ENCODE measurements at places on chromosomes 13 and 19.
A peak's percentile ranks its signal among the peaks of the same experiment; 100 is the strongest.

GRCh38 chr19:17623224-17623935, 64.8 kb downstream of the UNC13A start:
- DNase-seq: no peak

GRCh38 chr13:31424130-31424729, 224.5 kb downstream of the B3GLCT start:
- DNase-seq: no peak

- DNase-seq: no peak
These were observed 5.6 kb downstream of the LIPE start for GRCh38 chr19:42421591-42422031.

GRCh38 chr19:40612831-40613689, 11.9 kb downstream of the LTBP4 start:
- no peak for DNase-seq

- no peak for DNase-seq
These were observed 204.2 kb downstream of the FGF9 start for GRCh38 chr13:21875116-21875515.

- no peak for DNase-seq
These were observed 2.7 kb downstream of the SLITRK1 start for GRCh38 chr13:83879431-83880171.

GRCh38 chr19:2424686-2425621, 2.4 kb downstream of the TIMM13 start:
- no peak for DNase-seq

DNA sequence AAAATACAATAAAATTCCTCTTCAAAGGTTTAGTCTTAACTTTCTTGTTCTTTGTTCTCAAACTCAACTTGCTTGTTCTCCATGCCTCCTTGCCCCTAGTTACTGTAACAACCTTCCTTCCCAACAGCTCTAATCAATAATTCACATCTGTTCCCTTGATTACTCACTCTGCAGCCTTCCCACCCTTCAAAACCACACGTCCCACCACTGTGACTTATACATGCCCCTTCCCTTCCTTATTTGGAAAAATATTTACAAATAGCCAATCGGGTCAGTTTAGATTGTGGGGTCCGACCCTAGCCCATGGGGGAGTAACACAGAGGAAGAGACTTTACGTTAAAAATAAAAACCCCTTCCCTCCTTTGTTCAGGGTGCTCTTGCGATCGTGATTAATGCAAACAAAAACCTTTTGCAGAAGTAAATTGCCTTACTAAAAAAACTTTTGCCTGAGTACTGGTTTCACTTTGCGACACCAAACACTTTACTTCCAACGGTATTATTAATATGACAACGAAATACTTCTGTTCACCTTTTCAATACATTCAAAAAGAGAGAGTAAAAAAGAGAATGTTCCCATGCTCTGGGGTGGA, 512 bp upstream of the ZNF93 start:
- DNase-seq: no peak

GRCh38 chr13:109869312-109870237, 83.2 kb upstream of the IRS2 start:
- peak; percentile 88 for DNase-seq

- DNase-seq: no peak
These were observed 116.2 kb downstream of the ZDHHC20 start for GRCh38 chr13:21342699-21343442.

DNA sequence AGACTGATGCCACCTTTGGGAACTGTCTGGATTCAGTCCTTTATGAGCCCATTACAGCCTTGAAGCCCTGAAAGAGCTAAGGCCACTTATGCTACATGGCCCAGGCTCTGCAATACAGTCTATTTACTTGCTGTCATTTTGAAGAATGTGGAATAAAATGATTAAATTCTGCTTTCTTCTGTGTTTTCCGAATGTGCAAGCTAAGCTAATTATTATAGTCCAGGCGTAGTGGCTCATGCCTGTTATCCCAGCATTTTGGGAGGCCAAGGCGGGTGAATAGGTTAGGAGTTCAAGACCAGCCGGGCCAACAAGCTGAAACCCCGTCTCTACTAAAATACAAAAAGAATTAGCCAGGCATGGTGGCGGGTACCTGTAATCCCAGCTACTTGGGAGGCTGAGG, 142.5 kb downstream of the TEX29 start:
- no peak for DNase-seq

DNA sequence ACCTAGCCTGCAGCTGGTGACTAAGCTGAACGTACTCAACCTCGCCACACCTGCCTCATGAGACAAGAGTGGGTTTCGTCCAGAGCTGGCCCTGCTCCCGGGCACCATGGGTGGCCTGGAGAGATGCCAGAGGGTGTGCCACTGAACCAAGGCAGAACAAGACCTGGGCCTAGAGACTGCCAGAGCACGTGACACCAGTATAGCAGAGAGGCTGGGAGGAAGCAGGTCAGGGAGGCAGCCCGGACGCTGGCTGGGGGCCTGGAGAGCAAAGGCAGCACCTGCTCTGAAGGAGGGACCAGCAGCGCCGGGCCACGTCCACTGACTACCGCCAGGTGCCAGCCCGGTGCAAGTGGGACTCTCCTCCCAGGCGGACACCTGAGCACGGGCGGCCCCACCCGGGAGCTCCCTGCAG, 7.3 kb upstream of the C13orf46 start:
- DNase-seq: no peak

DNA sequence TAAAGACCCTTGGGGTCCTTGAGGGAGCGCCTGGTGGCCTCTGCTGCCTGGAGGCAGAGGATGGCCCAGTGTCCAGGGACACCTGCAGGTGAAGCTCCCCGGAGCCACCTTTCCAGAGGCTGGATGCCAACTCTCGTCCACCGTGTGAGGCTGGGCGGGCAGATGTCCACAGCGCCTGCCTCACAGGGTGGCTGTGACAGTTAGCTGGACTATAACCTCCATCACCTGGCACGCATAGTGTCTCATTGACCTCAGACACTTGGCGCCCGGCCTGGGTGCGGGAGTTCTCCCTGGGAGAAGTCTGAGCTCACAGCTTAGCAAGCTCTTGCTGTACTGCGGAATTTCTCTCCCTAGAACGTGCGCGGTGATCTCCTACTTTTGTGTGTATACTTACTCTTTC, 9.8 kb downstream of the BICRA start:
- no peak for DNase-seq

DNA sequence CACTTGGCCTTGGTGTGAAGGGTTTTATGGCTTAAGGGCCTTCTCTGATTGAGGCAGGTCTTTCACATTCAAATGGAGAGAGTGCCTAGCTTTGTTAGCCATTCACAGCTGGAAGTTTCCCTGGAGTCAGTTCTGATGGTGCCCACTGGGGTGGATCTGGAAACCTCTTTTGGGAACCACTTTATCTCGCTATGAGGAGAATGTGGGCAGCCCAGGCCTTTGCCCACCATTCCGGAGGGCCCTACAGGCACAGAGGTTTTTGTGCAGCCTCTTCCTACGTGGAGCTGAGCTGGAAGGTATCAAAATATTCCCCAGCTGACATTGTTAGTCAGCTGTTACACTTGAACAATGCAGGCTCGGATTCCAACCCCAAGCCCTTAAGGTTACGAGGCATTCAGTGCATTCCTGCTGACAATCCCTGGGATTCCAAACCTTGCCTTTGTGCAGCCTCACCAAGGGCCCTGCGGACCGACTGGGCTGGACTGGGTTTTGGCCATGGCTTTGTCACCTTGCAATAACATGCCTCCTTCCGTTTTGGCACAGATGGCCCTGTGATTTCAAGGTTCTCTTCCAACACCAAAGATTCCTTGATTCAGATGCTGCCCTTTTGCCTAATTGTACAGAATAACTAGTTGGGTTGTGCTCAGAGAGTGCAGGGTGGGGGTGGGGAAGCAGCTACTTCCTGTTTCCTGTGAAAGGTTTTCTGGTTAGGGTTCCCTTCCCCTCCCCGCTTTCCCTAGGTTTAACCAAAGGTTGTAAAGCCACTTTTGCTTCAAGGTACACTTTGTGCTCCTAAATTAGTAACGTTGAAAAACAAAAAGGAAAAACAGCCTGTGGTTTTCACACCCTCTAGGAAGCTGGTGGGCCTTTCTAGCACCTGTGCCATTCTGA, 27.0 kb downstream of the SAE1 start:
- no peak for DNase-seq

- DNase-seq: no peak
These were observed 581.8 kb upstream of the SLITRK5 start for GRCh38 chr13:87089391-87089790.

DNA sequence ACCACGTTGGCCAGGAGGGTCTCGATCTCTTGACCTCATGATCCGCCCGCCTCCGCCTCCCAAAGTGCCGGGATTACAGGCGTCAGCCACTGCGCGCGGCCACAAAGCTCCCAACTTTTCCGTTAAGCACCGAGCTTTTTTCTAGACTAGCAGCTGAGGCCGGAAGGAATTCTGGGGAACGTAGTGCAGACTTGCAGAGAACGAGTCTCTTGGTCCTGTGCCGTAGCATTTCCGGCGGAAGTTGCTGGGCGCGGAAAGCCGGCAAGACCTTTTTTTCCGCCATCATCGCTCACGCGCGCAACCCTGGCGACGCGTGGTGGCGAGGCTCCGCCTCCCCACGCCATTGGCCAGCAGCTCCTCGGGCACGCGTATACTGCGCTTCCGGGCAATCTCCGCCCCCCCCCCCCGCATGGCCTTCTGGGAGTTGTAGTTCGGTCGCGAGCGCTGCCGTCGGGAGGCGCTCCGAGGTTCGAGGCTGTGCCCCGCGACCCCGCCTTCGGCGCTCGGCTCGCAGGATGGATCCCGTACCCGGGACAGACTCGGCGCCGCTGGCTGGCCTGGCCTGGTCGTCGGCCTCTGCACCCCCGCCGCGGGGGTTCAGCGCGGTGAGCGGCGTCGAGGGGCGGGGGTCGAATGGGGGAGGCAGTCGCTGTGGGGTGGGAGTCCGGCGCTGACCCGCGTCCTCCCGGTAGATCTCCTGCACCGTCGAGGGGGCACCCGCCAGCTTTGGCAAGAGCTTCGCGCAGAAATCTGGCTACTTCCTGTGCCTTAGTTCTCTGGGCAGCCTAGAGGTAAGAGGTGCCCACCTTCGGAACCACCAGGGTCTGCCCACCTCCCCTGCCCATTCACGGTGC, at the start of gene MVB12A:
Gene MVB12A (plus strand): TSS at position 427 of the 854 bp plus-strand sequence. CDS start 89 bp downstream, at position 516.
- no peak for DNase-seq

- no peak for DNase-seq
These were observed 816.6 kb downstream of the UQCRFS1 start for GRCh38 chr19:28396287-28396831.

DNA sequence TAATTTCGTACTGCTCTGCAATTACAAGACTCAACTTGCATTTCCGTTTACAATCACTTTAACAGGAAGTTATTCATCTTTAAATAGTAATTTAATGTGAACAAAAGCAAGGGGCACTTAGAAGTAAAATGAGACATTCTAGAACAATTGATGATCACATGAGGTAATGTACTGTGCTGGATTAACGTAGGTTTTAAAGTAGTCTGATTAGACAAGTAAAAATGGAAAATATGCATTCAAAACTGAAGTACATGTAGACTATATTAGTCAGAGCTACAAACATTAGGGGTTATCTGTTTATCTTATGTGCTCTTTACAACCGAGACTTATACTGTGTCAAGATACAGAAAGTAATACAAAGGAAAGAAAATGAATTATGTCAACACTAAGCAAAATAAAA, 1528.0 kb downstream of the SLITRK5 start:
- DNase-seq: no peak

GRCh38 chr13:29428310-29429181, 166.9 kb downstream of the SLC7A1 start:
- DNase-seq: no peak

GRCh38 chr13:113029487-113030258, 60.7 kb downstream of the MCF2L start:
- no peak for DNase-seq

- DNase-seq: no peak
These were observed 161.1 kb downstream of the DCT start for GRCh38 chr13:94318418-94318817.

DNA sequence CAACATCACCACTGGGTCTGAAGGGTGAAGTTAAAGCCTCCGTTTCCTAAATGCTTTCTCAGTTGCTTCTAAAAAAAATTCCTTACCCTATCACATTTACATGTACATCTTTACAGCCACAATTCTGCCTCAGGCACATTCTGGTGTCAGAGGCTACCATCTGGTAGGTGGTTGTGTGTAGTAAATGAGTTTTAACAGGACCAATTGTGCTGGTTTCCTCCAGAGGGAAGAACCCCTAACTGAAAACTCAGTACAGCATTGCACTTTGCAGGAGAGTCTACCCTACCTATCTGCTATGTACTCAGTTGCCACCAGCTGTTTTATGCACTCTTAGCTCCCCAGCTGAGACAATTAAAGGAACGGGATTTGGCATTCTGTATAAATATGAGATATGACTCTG, 1576.5 kb downstream of the PCDH9 start:
- no peak for DNase-seq

DNA sequence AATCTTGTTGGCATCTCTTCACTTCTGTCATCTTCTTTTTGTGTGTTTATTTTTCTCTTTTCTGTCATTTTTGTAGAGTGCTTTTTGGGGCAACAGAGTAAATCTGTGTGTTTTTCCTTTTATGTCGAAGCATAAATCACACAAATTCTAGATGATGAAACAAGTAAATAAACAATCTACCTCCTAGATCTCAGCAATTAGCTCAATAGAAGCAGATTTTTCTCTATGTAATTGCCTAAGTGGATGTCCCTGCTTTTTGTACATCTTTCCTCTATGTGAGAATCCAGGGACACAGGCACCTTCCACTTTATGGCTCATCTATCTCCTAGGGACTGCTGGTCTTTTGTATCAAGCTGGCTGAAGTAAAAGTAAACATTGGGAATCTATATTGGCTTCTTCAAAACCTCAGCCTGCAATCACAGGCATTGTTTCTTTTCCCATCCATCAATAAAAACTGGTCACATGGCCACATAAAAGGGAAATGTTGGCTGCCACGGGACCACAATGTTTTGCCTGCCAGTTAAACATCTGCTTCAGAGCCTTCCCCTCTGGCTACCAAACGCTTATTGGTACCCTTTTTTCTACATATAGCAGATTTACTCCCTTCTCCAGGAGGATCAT, 323.8 kb downstream of the LMO7 start:
- no peak for DNase-seq

GRCh38 chr19:7829166-7829520, 875 bp upstream of the EVI5L start:
- DNase-seq: no peak

GRCh38 chr19:48397263-48398101, 4.0 kb downstream of the GRIN2D start:
- DNase-seq: no peak

DNA sequence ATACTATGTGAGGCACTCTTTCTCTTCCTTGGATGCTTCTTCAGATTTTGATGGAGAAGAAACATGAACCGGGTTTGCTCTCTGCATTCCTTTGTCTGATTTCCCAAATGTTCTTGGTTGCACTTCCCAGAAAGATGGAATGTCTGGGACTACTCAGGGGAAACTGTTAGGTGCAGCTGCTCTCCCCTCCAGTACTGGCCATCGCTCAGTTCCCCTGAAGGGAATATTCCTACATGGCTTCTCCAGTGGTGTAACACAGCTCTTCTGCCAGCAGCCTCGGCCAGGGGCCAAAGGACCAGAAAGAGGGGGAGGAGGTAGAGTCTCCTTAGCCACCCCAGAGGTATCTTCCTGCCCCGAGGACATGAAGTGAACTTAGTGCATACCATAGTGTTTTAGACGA, 33.5 kb upstream of the SPRY2 start:
- DNase-seq: no peak

- DNase-seq: no peak
These were observed 41.4 kb downstream of the CEBPG start for GRCh38 chr19:33414667-33415605.

All from vagina (tissue), 2 donors.